Gastroesophageal sphincter (tissue), 4 donors: ENCODE measurements at places on chromosomes 6 and 20.

DNA sequence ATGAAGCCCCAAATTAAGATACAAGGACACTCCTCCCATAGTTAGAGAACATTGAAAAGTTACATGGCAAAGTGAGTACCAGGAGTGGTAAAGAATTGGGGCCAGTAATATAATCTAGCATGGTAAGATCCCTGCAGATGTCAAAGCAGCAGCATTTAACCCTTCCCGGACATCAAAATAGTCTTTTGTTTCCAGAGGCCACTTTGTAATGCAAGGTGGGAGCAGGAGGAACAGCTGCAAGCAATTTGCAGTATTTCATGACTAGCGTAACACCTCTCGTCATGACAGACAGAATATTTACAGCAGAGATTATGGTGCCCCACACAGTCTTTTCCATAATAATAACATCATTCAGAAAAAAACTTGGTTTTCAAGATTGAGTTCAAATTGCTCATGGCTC lies 123.2 kb upstream of the VGLL2 start:
- ATAC-seq = no peak

DNA sequence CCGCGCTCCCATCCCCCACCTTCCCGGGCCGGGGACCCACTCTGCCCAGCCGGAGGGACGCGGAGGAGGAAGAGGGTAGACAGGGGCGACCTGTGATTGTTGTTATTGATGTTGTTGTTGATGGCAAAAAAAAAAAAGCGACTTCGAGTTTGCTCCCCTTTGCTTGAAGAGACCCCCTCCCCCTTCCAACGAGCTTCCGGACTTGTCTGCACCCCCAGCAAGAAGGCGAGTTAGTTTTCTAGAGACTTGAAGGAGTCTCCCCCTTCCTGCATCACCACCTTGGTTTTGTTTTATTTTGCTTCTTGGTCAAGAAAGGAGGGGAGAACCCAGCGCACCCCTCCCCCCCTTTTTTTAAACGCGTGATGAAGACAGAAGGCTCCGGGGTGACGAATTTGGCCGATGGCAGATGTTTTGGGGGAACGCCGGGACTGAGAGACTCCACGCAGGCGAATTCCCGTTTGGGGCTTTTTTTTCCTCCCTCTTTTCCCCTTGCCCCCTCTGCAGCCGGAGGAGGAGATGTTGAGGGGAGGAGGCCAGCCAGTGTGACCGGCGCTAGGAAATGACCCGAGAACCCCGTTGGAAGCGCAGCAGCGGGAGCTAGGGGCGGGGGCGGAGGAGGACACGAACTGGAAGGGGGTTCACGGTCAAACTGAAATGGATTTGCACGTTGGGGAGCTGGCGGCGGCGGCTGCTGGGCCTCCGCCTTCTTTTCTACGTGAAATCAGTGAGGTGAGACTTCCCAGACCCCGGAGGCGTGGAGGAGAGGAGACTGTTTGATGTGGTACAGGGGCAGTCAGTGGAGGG lies 2.8 kb downstream of the SOX4 start:
- peak; percentile 19 for ATAC-seq

DNA sequence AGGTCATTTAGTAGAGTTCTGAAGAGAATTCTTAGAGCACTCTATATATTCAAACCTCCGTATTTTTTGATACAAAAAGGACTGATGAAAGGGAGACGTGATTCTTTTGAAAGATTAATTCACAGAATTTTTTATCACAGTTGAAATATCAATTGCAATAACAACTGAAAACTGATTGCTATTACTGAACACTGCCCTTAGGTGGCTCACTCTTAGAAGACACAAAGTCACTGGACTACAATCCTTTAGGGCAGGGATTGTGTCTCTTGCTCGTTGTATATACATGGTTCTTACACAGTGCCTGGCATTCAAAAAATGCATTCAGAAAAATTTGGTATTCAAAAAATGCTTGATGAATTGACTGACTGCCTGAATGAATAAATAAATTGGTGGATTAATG lies 17.1 kb upstream of the CALHM6 start:
- ATAC-seq = peak; percentile 34

GRCh38 chr6:56223995-56224394 lies 23.4 kb downstream of the COL21A1 start:
- no peak for ATAC-seq

GRCh38 chr20:31788578-31788977 lies 30.6 kb upstream of the MYLK2 start:
- ATAC-seq = no peak

GRCh38 chr20:3407040-3407770 lies at the start of gene DNAAF9:
Gene DNAAF9, minus strand, starts transcription at chr20:3407669. Its CDS starts 112 bp downstream, at chr20:3407557.
- peak; percentile 58 for ATAC-seq

- ATAC-seq = no peak
Measured at GRCh38 chr6:30075790-30076732, 492 bp upstream of the RNF39 start.
